ENCODE measurements at places on chromosomes 3 and 15.

GRCh38 chr3:138412821-138413551 lies 21.4 kb upstream of the ESYT3 start:
- no peak for DNase-seq

DNA sequence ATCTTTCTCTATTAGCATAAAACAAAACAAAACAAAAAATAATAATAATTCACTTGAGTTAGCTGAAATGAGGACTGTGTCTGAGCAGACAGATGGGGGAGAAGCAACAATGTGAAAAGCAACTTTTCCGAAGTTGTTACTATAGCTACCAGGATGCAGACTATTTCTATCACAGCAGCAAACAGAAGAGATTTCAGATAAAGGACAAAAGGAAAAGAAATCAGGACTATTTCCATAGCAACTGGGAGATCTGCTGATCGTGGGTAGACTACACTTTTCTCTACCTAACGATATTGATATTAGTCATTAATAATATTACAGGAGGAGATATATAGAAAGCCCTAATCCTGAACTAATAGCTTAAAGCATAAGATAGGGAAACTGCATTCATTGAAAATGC lies 321.7 kb downstream of the GABRG3 start:
- no peak for DNase-seq

DNA sequence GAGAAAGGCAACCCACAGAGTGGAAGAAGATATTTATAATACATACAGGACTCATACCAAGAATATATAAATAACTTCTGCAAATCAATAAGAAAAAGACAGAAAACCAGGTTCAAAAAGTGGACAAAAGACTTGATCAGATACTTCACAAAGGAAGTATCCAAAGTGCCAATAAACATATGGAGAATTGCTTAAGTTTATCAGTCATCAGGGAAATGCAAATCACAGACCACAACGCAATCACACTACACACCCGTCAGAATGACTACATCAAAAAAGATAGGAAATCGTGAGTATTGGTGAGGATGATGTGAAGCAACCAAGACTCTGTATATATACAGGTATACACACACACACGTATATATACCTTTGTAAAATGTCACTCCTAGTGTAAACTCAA lies 180.6 kb downstream of the FAM43A start:
- no peak for DNase-seq

- no peak for DNase-seq
Observed at GRCh38 chr3:9994086-9994844, 7.6 kb upstream of the EMC3 start.

DNA sequence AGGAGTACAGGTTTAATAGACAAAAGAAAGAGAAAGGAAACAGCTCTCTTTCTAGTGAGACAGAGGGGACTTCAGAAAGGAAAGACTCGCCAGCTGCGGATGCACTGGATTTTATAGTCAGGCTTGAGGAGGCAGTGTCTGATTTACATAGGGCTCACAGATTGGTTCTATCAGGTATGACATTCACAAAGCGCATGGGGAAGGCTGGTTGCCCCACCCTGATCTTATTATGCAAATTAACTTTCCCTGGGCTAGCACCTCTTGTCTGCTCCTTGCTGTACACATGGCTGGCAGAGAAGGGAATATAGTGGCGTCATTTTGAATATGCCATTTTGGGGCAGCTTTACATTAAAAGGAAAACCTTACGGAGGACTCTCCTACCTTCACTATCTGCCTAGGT lies 938.4 kb upstream of the SEMA6D start:
- no peak for DNase-seq

DNA sequence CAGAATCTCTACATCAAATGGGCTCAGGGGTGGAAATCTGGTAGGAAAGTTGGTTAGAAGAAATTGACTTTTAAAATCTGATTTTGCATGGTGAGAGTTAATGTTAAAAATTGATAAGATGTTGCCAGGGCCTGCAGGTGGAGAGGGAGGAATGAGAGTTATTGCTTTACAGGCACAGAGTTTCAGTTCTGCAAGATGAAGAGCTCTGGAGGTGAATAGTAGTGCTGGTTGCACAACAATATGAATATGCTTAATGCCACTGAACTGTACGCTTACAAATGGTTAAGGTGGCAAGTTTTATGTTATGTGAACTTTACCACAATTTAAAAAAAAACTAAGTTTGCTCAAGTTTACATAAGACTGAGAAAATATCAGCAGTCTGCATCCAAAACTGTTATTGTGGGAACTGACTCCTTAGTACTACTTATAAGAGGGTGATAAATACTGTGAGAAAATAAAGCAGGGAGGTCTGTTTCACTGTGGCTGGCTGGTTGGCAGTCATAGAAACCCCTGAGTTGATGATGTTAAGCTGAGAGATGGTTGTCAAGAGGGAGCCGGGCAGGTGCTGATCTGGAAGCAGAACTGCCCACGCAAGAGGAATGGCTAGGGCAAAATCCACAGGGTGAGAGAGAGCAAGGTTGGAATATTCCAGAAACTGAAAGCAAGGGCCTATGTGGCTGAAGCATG lies 144.9 kb downstream of the EDEM1 start:
- no peak for DNase-seq

All from NCI-H2081 (cell line).